ENCODE measurements at places on chromosomes 2 and 18. TPM values are rescaled to one million over a fixed set of nuclear protein-coding genes. Genes with fewer than 3 reads are reported as not detected.

SCG2 gene
- 3.6 TPM for polyA plus RNA-seq

CAVIN2 gene
- 40.3 TPM for polyA plus RNA-seq

TUBB8B gene
- polyA plus RNA-seq, result 0.25 TPM

C1QL2 gene
- not detected for polyA plus RNA-seq

TEX261 gene
- polyA plus RNA-seq, result 44.4 TPM

MITD1 gene
- polyA plus RNA-seq, result 31.6 TPM

CPO gene
- polyA plus RNA-seq, result 31.8 TPM

IL1R1 gene
- 36.3 TPM for polyA plus RNA-seq

THSD7B gene
- 0.39 TPM for polyA plus RNA-seq

COL6A3 gene
- polyA plus RNA-seq, result 356 TPM

HOXD9 gene
- polyA plus RNA-seq, result 11.7 TPM

SLC40A1 gene
- polyA plus RNA-seq, result 288 TPM

LIMS2 gene
- 12.7 TPM for polyA plus RNA-seq

OTX1 gene
- 0.04 TPM for polyA plus RNA-seq
